Stimulated activated CD8-positive, alpha-beta memory T cell treated with anti-CD3 and anti-CD28 coated beads, Interleukin-2, amount 100 ng/mL, for 1 hour (primary cell): ENCODE measurements at places on chromosomes 7 and 10.

DNA sequence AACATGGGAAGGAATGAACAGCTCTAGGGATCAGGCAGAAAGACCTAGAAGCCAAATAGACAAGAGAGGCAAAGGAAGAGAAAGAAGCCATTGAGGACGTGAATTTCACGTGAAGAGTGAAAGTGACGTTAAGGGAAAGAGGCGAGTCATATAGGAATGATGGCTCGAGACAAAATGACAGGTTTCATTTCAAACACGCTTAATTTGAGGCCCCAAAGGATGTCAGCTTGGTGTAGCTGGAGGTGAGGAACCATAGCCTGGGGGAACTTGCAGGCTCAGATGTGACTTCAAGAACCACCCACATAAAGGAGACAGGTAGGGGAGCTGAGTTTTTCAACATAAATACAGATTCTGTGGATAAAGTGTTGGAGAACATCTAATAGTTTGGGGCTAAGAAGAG, 84.3 kb upstream of the ATP6V0A4 start:
- DNase-seq = no peak

- DNase-seq = no peak
Measured at GRCh38 chr10:83083831-83084230, 1055.5 kb upstream of the GHITM start.

GRCh38 chr10:119281581-119282071, 74.3 kb downstream of the GRK5 start:
- DNase-seq = no peak

DNA sequence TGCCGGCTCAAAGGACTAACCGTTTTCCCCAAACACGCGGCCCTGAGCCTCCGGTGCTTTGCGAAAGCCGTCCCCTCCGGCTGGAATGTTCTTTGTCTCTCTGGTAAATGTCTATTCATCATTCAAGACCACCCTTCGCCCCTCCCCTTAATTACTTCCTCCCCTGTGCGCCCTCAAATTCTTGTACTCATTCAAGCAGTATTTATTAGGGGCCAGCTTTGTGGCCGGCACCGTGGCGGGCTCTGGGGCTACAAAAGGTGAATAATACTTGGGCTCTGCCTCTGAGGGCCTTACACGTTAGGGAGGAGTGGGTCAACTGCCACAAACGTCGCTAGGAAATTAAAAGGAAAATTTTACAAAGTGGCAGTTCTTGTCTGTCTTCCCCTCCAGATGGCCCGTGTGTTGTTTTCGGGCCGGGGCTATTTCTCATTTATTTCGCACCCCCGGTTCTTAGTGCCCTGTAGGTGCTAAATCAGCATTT, 1.5 kb upstream of the MEST start:
- DNase-seq = no peak

- DNase-seq = no peak
Measured at GRCh38 chr10:78338717-78339116, 305.1 kb downstream of the RPS24 start.

GRCh38 chr10:71939861-71940474, 24.2 kb upstream of the CHST3 start:
- DNase-seq = no peak

DNA sequence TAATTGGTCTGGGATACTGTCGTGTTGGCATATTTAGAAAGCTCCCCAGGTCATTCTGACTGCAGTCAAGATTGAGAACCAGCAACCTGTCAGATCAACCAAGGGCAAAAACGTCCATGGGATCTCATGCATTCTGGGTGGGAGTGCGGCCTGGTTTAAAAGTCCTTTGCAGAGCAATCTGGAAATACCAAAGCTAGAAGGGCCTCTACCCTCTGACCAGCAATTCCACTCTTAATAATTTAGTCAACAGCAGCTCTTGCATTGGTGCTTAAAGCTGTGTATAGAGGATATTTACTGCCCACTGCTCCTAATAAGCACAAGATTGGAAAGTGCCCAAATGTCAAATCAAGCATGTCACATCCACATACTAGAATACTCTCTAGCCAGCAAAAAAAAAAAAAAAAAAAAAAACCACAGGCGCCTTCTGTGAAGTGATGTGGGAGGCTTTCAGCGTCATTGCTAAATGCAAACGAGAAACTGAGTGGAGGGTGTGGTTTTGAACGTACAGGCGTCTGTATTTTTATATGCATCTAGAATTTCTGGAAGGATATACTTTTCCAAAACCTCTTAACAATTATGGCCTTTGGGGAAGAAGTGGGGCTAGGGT, 44.8 kb upstream of the HSPA12A start:
- no peak for DNase-seq

DNA sequence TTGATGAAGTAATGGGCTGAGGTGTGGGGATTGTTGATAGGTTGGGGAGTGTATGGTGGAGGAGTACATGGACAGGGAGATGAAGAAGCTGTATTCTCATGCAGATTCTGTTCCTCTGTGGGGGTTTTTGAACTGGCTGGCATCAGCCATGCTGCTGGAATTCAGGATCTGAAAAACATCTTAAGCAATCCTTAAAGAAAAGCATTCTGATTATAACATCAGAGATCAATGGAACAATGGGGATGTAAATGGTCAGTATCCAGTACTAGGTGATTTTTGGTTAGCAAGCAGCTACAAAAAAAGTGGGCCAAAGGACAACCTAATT, 247.5 kb upstream of the GALNT17 start:
- no peak for DNase-seq

GRCh38 chr7:130932088-130932487, 198.1 kb upstream of the KLF14 start:
- no peak for DNase-seq

- DNase-seq = no peak
Measured at GRCh38 chr7:78212476-78213060, 414.0 kb downstream of the PHTF2 start.

DNA sequence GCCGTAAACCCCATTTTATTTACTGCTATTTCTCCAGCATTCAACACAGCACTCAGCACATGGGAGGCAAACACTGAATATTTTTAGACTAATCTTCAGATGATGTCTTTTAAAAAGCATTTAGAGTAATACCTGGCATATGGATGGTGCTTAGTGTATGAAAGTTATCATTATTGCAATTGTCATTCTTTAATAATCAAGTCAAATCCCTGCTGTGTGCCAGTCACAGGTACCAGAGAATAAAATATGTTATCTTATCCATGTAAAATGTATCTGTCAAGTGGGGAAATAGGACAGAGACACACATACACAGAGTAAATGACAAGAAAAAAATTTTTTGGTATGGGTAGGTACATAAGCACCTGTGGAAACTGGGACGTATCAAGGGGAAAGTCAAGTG, 18.5 kb downstream of the ANKRD22 start:
- DNase-seq = no peak

DNA sequence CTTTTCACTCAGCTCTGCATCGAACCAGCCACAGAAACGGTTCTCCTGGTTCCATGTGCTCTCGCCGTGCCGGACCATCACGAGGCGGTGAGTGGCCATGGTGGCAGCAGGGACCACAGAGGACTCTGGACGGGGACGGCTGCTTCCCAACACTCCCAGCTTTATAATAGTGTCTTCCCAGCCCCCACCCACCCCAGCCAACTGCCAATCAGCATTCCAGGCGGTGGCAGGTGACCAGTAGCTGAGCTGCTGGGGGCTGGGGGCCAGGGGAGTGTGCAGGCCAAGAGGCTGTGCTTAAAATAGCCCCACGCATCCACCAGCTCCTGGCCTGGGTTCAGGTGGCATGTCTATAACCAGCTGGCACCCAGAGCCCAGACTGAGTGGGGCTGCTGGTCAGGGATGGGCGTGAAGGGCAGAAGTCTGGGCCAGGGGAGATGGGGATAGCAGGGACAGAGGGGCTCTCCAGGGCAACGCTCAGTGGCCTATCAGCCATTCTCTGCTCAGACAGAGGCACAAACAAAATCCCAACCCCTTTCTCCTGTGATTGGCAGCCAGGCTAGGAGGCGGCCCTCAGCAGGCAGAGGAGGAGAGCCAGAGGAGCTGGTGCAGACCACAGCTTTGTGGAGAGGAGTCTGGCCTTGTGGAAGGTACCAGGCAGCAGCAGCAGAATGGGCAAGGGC, at the start of gene PGAM2:
TSS of gene PGAM2 (minus strand) at position 137 of the 680 bp plus-strand sequence. CDS start at position 99, 38 bp downstream.
- DNase-seq = no peak

GRCh38 chr7:99733448-99733847, 1.5 kb downstream of the CYP3A7 start:
- DNase-seq = no peak

DNA sequence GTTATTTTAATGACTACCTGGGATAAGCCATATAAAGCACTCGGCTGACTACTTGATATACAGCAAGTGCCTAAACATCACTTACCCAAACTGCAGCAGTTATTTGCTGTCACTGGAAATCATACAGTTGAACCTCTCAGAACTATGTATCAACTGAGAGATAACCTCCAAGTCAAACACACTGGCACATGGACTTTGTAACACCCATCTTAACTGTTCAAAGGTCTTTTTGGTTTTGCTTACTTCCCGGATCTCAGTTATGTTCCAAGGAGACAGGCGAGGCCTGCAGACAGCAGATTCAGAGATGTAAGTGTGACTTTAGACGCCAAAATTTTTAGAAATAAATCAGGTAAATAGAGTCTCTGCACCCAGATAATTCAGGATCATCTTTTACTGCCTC, 34.6 kb upstream of the DAGLB start:
- no peak for DNase-seq

- DNase-seq = no peak
Measured at GRCh38 chr7:155837126-155837479, 24.8 kb upstream of the SHH start.
